Myometrial cell (primary cell): ENCODE measurements at places on chromosomes 7 and 10. TPM values are rescaled to one million over a fixed set of nuclear protein-coding genes. Genes with fewer than 3 reads are reported as not detected.

The ATG9B gene
- total RNA-seq, result not detected in 2 replicates

The GRID2IP gene
- total RNA-seq, result not detected in 2 replicates

The PLA2G12B gene
- total RNA-seq, result not detected in 2 replicates

The ZNF117 gene
- 2.6 and 2.7 TPM in 2 replicates for total RNA-seq

The SLC35B4 gene
- total RNA-seq, result 12.7 and 12.9 TPM in 2 replicates

The IKZF1 gene
- total RNA-seq, result not detected in 2 replicates

The ASZ1 gene
- total RNA-seq, result not detected in 2 replicates

The MMP21 gene
- total RNA-seq, result not detected in 2 replicates

The CALHM1 gene
- total RNA-seq, result not detected in 2 replicates

The C10orf67 gene
- total RNA-seq, result 0.29 and 0.53 TPM in 2 replicates

The ACTR3C gene
- total RNA-seq, result 4.6 TPM in 1 of 2 replicates, not detected in the other

The ARMC10 gene
- total RNA-seq, result 29.4 and 35.3 TPM in 2 replicates

The MCM7 gene
- 138 and 153 TPM in 2 replicates for total RNA-seq

The CFAP43 gene
- total RNA-seq, result under 0.01 TPM in 1 of 2 replicates, not detected in the other

The ITIH2 gene
- not detected in 2 replicates for total RNA-seq

The CCDC7 gene
- total RNA-seq, result 1.2 and 3.2 TPM in 2 replicates

The ACBD7 gene
- 3.7 and 4.3 TPM in 2 replicates for total RNA-seq

The CPA4 gene
- total RNA-seq, result 7.5 and 13.1 TPM in 2 replicates

The BHLHA15 gene
- 0.71 TPM in 1 of 2 replicates, not detected in the other for total RNA-seq

The OGDHL gene
- 0.18 and 0.58 TPM in 2 replicates for total RNA-seq

The STEAP4 gene
- total RNA-seq, result under 0.01 TPM in 1 of 2 replicates, not detected in the other

The CCNY gene
- total RNA-seq, result 34.0 and 35.2 TPM in 2 replicates

The BMPER gene
- under 0.01 and 0.35 TPM in 2 replicates for total RNA-seq

The KLF14 gene
- total RNA-seq, result not detected in 2 replicates

The TFR2 gene
- total RNA-seq, result 0.35 TPM in 1 of 2 replicates, not detected in the other

The VWDE gene
- under 0.01 and 0.18 TPM in 2 replicates for total RNA-seq

The CFAP46 gene
- total RNA-seq, result 0.53 and 0.86 TPM in 2 replicates

The CUZD1 gene
- 0.18 and 0.29 TPM in 2 replicates for total RNA-seq

The EPHB6 gene
- total RNA-seq, result 23.9 and 25.4 TPM in 2 replicates

The UCMA gene
- total RNA-seq, result not detected in 2 replicates

The INHBA gene
- 0.53 and 1.2 TPM in 2 replicates for total RNA-seq

The GPR15LG gene
- not detected in 2 replicates for total RNA-seq

The MPP7 gene
- total RNA-seq, result under 0.01 and 2.3 TPM in 2 replicates
